Uterus (tissue), 4 donors: ENCODE measurements at places on chromosomes 5 and 9.

DNA sequence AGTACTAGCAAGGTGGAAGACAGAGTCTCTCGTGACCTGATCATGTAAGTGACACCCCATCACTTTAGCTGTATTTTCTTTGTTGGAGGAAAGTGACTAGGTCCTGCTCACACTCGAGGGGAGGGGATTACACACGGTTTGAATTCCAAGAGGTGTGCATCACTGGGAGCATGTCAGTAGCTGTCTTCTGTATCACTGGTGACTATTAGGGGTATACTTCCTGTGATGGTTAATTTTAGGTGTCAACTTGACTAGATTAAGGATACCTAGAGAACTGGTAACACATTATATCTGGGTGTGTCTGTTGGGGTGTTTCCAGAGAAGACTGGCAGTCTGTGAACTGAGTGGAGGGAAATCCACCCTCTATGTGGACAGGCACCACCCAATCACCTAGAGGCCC, 22.5 kb downstream of the FOXD1 start:
- DNase-seq: no peak

DNA sequence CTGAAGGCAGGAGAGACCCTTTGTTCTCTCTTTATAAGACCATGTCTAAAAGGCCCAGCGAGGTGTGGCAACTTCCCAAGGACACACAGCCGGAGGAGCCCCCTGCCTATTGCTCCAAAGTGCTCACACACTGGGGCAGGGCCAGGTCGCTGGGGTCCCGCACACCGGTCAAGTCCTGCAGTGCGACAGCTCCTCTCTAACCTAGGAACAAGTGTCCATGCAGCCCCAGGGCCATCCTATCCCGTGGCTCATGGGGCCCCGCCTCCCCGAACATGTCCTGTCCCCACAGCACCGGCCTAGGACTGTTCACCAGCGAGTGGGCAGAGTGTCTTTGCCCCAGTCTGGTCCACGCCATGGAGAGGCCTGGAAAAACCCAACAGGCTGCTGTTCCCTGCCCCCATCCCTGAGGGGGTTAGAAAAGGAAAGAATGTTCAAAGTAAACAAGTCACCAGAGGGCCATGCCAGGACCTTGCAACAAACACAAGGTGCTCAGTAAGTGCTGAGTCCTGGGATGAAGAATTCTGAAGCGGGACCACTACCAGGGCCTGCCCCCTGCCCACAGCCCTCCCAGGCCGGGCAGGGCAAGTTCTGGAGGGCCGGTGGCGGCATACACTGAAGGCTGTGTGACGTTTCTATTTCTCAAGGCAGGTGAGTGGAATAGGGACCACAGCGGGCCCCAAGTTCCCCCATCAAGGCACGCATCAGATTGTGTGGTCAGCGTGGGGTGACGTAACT, 938 bp downstream of the NINJ1 start:
- peak; percentile 46 for DNase-seq

DNA sequence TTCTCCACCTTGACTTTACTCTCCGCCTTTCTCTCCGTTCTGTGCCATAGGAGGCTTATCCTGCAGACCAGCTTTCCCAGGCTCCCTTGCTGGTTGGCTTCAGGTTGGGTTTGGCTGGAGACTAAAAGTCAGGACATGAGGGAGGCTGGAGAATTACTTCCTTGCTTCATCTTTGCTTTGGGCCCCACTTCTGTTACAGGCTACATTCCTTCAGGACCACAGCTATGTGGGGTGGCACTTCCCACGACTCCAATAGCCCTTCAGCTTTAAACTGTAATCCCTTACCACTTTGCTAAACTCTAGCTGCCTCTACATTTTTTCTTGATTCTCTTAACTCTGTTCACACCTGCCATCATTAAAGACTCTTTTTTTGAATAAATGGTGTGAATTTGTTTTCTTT, 186.7 kb upstream of the NR4A3 start:
- DNase-seq: no peak

- DNase-seq: no peak
Observed at GRCh38 chr9:13378154-13378553, 98.7 kb upstream of the MPDZ start.

- DNase-seq: no peak
Observed at GRCh38 chr9:75085640-75086039, 2.3 kb downstream of the NMRK1 start.

- no peak for DNase-seq
Observed at GRCh38 chr9:22158271-22158670, 149.2 kb upstream of the CDKN2B start.

DNA sequence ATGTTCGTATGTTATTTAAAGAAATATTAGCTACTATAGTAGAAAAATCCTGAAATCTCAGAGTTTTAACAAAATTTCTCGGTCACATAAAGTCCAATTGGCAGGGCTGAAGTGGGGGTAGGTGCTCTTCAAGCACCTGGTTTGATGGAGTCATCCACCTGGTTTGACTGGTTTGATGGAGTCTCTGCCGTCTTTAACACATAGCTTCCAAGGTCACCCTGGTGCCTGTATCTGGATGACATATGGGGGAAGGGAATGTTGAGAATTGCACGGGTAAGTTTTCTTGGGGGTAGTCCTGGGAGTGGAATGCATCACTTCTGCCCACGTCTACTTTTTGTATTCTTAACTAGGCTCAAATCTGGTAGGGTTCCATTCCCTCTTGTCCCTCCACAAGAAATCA, 351.2 kb downstream of the SH3GL2 start:
- DNase-seq: no peak

DNA sequence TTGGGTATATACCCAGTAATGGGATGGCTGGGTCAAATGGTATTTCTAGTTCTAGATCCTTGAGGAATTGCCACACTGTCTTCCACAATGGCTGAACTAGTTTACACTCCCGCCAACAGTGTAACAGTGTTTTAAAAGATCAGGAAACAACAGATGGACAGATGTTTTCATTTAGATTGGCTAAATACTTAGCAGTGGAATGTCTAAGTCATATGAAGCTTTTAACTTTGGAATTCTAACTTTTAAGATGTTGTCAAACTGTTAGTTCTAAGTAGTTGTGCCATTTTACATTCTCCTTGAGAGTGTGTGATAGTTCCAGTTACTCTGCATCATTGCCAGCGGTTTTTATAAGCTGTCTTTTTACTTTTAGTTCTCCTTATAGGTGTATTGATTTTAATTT, 688.8 kb downstream of the SEMA5A start:
- no peak for DNase-seq

GRCh38 chr5:145946112-145946861, 9.9 kb downstream of the SH3RF2 start:
- DNase-seq: no peak

- no peak for DNase-seq
Observed at GRCh38 chr5:36854402-36855140, 22.0 kb upstream of the NIPBL start.

DNA sequence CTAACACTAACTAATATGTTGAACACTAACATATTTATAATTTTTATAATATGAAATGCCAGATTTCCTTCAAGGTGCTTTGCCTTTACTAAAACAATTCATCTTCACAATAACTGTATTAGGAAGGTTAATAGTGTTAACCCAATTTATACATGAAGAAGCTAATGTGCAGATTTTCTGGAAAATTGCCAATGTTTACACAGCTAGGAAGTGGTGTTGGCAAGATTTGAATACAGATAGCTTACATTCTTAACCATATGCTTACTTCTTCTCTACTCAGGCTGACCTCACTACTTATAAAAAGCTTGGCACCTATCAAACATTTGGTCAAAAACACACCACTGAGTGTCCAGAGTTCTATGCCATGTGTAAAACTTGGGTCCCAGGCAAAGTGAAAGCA, 445.4 kb upstream of the ITGA1 start:
- DNase-seq: no peak

- DNase-seq: no peak
Observed at GRCh38 chr5:180689775-180690174, 40.4 kb upstream of the FLT4 start.

- DNase-seq: no peak
Observed at GRCh38 chr9:108040783-108041182, 551.2 kb upstream of the KLF4 start.

- DNase-seq: no peak
Observed at GRCh38 chr5:159402311-159402710, 72.0 kb upstream of the IL12B start.
